ENCODE measurements at places on chromosomes 3 and 15.

GRCh38 chr15:94206463-94207167 is 24.7 kb upstream of the MCTP2 start:
- DNase-seq, result no peak

DNA sequence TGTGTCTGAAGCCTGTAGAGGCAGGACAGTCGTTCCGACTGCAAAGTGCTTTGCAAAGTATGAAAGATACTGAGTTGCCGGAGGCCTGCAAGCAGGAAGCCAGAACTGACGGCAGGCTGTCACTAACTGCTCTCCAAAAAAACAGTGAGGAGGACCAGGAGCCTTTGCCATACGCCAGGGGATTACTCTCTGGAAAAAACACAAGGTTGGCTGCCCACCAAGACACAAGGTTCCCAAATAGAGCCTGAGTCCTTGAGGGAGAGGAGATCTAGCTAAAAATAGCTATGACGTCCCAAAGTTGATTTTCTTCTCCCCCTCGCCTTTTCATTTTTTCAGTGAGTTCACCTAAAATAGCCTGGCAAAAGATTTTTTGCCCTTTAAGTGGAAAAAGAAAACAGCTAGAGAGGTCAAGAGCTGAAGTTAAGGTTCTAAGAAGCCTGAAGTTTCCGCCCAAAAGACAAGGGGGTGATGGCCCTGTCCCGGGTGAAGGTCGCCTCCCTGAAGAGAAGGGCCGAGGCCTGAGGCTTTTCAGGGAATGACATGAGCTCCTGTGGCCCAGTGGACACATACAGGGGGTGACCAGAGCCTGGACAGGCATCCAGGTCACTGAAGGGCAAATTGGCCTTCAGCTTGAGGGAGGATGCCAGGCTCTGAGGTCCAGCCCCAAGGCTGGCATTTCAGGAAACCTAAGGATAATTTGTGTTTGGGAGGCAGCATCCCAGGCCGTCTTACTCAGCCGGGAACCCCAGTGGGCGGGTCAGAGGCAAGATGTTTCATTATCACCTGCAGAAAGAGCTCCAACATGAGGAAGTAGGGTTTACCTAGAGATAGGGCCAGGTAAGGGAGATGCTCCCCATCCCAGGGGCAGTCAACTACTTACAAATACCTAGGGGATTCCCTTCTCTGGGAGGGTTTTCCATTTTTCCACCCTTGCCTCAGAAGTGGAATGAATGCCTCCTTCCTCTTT is 44.9 kb upstream of the DGKG start:
- no peak for DNase-seq

- DNase-seq, result no peak
These were observed 18.1 kb downstream of the DNAJB11 start for GRCh38 chr3:186588632-186589031.

DNA sequence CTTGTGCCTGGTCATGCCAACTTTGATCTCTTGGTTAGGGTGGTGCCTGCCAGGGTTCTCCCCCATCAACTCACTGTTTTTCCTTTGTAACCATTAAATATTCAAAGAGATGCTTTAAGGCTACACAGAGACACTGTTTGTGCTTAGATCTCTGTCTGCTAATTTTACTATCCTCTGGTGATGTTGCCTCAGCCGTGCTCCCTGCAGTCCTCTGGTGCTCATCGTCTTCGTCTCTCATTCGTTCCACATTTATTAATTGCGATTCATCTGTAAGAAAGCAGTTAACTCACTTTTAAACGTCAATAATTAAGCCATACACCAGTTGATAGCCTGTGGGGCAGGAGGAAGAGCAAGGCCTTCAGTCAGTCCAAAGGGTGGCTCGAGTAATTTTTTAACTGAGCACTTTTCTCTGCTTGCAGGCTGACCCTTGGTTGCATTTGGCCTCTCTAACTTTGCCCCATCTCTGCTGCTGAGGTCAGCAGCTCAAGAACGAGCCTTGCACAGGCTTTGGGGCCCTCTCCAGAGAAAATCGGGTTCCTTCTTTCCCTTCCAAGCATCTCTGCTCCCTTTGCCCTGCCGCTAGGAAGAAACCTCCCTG is 62.9 kb downstream of the KLF15 start:
- no peak for DNase-seq

DNA sequence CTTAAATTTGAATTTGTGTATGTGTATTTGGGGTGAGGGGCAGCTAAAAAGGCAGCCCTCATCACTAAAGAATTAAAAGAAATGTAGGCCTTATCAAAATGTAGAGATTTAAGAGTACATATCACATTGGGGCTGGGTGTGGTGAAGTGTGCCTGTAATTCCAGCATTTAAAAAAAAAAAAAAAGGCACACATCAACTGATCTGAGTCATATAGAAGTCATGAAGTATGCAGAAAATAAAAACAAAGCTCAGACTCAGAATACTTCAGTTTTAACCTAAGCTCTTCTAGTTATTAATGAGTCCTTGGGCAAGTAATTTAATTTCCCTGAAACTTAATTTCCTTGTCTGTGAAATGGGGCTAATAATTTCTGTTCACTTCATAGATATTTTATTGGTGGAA is 31.6 kb downstream of the SLC24A1 start:
- DNase-seq, result no peak

GRCh38 chr15:101049282-101049681 is 130.1 kb downstream of the LRRK1 start:
- no peak for DNase-seq

DNA sequence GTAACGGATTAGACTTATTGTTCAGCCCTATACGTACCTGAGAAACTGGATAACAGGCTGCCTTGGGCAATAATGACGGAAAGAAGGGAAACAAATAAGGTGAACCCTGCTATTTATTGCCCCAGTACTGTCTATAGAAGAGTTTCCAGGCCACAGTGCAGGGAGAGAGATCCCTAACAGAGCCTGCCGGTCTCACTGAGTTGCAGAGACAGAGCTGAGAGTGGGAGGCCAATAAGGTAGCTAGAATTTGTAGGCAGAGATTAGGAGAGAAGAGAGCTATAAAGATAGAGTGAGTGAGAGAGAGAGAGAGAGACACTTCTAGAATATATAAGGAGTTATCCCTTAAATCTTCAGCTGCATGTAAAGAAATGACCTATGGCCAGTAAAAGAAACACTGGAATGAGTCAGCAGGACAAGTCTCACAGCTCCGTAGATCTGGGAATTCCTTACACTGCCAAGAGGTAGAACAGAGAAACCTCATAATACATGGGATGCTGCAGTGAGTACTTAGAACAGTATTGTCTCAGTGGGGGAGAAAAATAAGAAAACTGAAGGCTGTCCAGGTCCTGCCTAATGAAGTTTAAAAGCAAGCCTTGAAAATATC is 51.8 kb downstream of the ST3GAL6 start:
- DNase-seq, result no peak

GRCh38 chr3:13080026-13080425 is 6.8 kb upstream of the IQSEC1 start:
- no peak for DNase-seq

GRCh38 chr3:136141891-136142290 is 54.2 kb downstream of the MSL2 start:
- no peak for DNase-seq

DNA sequence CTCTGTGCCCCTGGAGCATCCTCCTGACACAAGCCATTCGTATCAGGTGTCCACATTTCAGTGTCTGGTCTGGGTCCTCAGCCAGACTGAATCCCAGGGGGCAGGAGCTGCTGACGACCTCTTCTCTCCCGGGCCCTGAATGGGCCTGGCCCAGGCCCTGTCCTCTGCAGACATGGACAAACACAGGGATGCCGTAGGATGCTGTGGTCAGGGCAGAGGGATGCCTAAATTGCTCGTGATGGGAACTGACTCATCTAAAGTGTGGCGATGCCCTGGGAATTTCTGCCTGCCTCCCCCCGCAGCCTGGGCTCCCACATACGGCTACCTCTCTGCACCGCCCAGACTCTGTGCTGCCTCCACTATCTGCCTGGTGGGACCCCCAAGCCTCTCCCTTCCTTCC is 58.5 kb upstream of the CTSH start:
- no peak for DNase-seq

- DNase-seq, result no peak
These were observed 5.1 kb downstream of the SEC13 start for GRCh38 chr3:10315771-10316344.
